ENCODE measurements at places on chromosomes 16 and 17.

DNA sequence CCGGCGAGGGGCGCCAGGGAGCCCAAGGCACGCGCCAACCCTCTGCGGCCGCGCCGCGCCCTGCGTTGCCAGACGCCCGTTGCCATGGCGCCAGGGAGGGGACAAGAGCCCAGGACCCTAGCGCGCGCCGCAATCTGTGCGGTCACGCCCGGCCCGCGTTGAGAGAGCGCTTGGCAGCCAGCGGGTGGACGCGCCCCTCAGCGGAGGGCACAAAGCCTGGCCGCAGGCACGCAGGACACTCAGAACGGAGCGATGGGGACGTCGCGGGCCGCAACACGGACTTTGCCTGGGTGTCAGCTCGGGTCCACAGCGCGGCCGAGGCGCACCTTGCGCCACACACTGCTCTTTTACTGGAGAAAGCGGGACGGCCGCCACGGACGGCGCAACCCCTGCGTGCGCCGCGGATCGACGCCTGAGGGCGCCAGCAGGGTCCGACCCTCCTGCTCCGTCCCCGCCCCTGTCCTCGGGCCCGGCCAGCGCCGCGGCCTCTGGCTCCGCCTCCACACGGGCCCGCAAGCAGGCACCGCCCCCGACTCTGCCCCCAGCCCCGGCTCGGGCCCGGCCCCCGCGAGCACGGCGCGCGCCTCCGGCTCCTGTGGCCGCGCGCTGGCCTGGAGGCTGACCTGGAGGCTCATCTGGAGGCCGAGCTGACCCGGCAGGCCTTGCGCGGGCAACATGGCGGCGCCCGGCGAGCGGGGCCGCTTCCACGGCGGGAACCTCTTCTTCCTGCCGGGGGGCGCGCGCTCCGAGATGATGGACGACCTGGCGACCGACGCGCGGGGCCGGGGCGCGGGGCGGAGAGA is at the start of gene GFER:
TSS of gene GFER (plus strand) at position 650 of the 803 bp plus-strand sequence. CDS start at position 676, 26 bp downstream.
- peak; percentile 92 for DNase-seq

DNA sequence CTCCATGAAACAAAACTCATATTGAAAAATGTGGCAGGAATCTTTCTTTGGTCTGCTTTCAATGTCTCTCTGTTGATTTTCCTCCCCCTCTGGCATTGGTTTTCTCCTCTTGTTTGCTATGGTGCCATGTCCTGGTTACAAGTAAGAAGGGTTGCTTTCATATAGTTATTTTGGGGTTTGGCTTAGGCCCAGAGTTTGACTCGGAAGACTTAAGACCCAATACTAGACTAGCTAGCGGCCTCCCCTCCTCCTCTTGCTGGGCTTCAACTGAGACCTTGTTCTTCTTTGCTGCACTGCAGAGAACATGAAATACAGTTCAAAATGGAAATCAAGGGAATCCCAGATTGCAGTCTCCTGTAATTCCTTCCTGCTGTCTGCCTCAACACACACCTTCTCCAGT is 30.0 kb upstream of the CLEC18A start:
- peak; percentile 39 for DNase-seq

DNA sequence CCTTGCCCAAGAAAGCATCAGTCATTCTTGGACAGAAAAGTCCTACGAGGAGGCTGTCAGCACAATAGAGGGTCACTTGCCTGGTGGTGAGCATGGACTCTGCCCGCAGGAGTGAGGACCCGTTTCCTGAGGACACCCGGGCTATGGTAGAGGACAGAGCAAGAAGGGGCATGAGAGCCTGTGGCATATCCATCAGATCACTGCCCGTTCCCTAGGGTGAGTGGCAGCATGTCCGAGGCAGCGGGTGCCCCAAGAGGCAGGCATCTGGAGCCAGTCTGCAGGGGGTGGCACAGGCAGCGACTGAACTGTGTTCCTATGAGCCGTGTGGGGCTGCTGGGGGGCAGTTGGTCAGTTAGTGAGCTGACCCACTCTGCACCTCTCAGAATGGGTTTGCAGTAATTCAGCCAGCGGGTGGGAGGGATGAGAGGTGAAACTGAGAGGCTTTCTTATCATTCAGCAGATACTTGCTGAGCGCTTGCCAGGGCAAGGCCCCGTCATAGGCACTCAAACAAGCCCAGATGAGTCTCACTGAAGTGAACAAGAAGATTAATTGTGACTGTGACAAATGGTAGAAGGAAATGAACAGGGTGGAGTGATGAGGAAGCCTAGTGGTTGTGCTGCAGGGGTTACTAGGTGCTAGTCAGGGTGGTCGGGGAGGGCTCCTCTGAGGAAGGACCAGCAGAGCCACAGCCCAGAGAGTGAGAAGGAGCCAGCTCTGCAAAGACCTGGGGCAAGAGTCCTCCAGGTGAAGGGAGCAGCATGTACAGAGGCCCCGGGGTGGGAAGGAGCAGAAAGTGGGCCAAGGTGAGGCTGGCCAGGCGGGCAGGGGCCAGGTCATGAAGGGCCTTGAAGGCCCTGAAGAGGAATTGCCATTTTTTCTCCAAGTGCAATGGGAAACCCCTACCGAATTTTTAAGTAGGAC is 87.9 kb downstream of the CLEC16A start:
- no peak for DNase-seq

- DNase-seq = no peak
Measured at GRCh38 chr17:5035315-5035714, at the start of gene SLC52A1. Gene SLC52A1 (minus strand): TSS chr17:5035426. CDS start chr17:5034606, 820 bp downstream.

DNA sequence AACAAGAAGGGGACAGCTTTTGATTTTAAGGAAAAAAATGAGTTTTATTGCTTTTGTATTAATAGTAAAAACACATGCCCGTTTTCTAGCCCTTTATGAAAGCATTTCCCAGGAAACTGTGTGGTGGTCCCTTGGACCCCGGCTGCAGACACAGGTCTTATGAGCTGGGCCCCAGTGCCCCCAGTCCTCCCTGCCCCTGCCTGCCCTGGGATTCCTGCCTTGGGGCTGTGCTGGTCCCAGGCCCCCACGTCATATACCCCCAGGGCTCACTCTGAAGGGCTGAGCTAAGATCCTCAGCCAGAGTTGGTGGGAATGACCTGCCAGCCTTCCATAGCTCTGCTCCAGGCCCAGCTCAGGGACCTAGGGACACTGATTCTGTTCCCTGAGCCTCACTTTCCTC is 30.8 kb downstream of the GINS2 start:
- no peak for DNase-seq

DNA sequence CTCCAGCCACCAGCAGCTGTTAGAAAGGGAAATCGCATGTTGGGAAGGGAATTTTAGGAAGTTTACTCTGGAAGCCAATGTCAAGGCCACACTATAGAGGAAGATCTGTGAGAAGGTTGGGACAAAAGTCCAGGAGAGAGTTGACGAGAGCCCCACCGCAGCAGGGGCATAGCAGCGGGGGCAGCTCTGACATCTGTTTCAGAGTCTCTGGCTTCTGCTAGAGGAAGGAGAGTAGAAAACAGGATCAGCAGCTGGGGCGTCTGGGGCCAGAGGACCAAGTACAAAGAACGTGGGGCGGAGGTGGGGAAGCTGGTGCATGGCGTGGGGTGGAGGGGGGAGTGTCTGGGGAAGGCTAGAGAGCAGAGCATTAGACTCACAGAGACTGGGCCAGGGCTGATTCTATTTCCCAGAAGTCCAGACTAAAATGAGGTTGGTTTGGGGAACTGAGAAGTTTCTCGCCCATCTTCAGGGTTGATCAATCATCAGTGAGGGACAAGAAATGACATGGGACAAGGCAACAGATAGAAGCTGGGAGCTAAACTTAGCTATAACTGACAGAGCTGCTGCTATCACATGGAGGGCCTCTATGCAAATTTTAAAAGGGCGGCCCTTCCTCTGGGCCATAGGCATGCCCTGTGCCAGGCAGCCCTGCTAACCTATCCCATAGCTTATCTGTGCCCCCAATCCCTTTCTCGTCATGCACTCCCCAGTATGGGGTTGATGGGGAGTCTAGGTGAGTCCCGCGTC is 1.2 kb downstream of the RABEP2 start:
- DNase-seq = no peak

GRCh38 chr17:56937687-56938086 is 23.2 kb downstream of the COIL start:
- DNase-seq = no peak

DNA sequence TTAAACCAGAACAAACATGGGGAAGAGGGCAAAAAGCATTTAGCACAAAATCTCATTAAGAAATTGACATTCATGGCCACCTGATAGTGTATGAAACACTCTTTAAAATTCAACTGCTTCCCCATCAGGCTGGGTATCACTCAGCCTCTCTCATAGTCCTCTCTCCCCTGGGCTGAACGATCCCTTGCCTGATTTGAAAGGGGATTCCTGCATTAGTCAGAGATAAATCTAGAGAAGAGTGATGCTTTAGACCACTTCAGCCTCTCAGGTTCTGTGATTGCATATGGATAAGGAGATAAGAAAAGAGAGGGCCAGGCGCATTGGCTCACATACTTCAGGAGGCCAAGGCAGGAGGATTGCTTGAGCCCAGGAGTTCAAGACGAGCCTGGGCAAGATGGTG is 280.0 kb downstream of the SOX9 start:
- DNase-seq = no peak

- no peak for DNase-seq
Measured at GRCh38 chr17:28758411-28759121, 14.8 kb downstream of the TRAF4 start.

- no peak for DNase-seq
Measured at GRCh38 chr16:30858829-30859423, 35.0 kb downstream of the BCL7C start.

DNA sequence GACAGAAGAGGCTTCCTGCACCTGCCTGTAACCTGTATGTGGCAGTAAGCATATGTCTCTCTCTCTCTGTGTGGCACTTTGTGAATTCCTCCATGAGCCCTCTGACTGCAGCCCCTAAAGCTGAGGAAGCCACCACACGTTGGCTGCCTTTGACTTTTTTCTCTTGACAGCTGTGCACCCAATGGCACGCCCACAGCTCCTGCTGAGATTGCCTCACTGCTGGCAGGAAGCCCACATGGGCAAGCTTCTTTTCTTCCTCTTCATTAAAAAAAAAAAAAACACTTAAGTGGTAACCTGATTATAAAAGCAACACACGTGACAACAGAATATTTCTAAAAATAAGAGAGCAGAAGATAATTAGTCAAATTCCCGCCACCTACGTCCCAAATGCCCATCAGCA is 34.0 kb upstream of the PIRT start:
- no peak for DNase-seq

- no peak for DNase-seq
Measured at GRCh38 chr17:77892469-77893143, 65.9 kb upstream of the TNRC6C start.

- peak; percentile 99 for DNase-seq
Measured at GRCh38 chr17:16438557-16439302, 23.4 kb downstream of the TRPV2 start.

DNA sequence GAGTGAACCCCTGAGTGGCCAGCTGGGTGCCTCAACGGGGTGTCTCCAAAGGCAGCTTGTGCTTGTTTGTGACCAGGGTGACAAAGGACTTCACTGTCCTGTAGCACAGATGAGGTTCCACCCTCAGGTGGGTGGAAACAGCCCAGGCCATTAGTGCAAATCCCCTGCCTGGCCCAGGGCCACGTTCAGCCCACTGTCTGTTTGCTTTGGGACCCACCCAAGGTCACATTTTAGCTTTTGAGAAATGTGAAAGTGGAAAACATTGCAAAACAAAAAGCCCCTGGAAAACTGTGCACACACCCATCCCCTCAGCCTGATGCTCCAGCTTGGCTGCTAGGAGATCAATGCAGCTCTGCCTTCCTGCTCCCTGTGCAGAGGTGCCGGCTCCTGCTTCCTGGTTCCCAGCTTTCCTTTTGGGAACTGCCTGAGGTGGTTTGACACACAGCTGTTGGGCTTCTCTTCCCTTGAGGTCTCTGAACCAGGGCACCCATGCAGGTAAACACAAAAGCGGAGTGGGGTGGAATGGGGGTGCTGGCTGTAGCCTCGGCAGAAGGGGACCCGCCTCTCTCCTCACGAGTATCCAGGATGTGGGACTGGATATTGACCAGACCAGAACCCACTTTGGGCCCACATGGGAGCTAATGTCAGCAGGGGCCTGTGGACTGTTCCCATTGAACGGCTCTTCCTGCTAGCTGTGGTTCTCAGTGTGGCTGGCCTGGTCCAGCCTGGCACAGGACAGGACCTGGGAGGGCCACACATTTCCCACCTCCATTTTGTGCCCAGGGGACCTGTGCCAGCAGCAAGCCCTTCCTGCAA is 7.9 kb upstream of the SPHK1 start:
- DNase-seq = no peak

DNA sequence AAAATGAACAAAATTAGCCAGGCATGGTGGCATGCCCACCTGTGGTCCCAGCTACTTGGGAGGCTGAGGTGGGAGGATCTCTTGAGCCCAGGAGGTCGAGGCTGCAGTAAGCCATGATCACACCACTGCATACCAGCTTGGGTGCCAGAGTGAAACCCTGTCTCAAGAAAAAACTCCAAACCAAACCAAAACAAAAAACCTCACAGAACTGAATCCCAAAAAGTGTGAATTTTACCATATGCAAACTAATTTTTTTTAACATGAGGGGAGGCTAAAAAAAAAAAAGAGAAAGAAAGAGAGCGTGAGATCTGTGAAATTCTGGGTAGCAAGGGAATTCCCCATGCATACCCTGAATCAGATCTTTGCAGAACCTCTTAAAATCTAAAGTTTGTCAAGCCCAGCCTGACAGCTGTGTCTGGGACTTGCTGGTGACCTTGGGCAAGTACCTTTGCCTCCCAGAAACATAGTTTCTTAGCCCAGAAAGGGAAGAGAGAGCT is 17.1 kb upstream of the CDH1 start:
- no peak for DNase-seq

- peak; percentile 94 for DNase-seq
Measured at GRCh38 chr17:73304971-73305812, 6.6 kb downstream of the CDC42EP4 start.

- DNase-seq = no peak
Measured at GRCh38 chr16:70660672-70661350, 14.5 kb downstream of the IL34 start.

DNA sequence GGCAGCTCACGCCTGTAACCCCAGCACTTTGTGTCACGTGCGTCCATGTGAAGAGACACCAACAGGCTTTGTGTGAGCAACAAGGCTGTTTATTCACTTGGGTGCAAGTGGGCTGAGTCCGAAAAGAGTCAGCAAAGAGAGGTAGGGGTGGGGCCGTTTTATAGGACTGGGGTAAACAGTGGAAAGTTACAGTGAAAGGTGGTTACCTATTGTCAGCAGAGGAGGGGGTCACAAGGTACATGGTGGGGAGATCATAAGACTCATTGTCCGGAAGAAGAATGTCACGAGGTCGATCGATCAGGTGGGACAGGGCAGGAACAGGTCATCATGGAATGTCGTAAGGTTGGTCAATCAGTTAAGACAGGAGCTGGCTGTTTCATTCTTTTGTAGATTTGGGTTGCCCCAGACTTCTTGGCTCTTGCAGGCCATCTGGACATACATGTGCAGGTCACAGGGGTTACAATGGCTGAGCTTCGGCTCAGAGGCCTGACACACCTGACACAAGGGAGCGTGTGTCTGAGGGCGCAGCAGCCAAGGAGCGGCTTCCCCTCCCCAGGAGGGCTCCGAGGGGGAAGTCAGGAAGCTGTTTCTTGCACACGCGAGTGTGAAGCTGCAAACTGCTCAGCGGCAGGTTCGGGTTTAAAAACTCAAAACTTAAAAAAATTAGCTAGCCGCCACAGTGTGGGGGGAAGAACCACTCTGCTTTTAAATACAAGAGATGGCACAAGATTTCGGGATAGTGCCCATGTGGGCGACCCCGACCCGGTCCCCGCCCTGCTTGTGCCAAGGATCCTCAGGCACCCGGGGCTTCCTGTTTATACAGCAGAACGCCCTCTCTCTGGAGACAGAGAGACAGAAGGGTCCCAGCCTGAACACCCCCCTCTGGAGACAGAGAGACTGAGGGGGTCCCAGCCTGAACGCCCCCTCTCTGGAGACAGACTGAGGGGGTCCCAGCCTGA is 12.4 kb upstream of the TEX19 start:
- no peak for DNase-seq
